ENCODE measurements at places on chromosomes 16 and 17. TPM values are rescaled to one million over a fixed set of nuclear protein-coding genes. Genes with fewer than 3 reads are reported as not detected.
A peak's percentile ranks its signal among the peaks of the same experiment; 100 is the strongest.

DNA sequence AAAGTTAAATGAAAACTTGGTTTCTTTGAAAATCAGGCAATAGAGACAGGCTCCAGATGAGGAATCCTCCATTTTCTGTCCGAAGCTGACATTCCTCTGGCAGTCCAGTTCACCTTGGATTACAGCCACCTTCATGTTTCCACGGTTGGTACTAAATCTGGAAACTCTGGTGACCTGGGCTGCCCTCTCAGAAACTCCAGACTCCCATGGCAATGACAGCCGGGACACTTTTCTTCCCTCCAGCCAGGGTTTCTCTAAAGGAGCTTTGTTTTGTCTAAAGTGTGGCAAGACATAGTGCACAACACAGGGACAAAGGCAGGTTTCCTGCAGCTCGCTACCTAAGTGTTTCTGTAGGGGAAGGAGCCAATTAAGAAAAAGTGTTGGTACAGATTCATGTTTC is 36.0 kb downstream of the CLUAP1 start:
- DNase-seq = no peak

DNA sequence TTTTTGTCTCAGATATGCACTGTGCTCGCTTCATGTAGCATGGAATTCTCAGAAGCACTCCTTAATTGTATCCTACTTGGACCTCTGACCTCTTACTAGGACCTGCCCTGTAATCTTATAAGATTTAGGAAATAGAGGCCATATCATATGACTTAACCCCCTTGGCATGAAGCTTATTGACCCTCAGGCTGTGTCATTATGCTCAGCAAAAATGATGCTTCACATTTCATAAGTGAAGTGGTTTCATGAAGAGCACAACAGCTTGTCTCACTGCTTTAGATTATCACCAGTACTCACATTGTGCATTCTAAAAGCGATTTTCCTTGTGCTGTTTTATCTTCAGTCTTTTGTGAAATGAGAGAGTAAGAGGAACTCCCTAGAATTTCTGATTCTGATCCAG is 6.4 kb downstream of the PHKB start:
- no peak for DNase-seq

- no peak for DNase-seq
Observed at GRCh38 chr16:12178251-12178990, 201.9 kb downstream of the SNX29 start.

The HCRT gene
- not detected for total RNA-seq

The AGRP gene
- total RNA-seq = not detected

The C16orf54 gene
- 1.6 TPM for total RNA-seq

The IGSF6 gene
- 5.2 TPM for total RNA-seq

- DNase-seq = no peak
Observed at GRCh38 chr17:14741491-14741890, 440.6 kb downstream of the HS3ST3B1 start.

The NOG gene
- total RNA-seq = 0.60 TPM

GRCh38 chr17:40515491-40516041 is 14.1 kb upstream of the TNS4 start:
- DNase-seq = no peak

DNA sequence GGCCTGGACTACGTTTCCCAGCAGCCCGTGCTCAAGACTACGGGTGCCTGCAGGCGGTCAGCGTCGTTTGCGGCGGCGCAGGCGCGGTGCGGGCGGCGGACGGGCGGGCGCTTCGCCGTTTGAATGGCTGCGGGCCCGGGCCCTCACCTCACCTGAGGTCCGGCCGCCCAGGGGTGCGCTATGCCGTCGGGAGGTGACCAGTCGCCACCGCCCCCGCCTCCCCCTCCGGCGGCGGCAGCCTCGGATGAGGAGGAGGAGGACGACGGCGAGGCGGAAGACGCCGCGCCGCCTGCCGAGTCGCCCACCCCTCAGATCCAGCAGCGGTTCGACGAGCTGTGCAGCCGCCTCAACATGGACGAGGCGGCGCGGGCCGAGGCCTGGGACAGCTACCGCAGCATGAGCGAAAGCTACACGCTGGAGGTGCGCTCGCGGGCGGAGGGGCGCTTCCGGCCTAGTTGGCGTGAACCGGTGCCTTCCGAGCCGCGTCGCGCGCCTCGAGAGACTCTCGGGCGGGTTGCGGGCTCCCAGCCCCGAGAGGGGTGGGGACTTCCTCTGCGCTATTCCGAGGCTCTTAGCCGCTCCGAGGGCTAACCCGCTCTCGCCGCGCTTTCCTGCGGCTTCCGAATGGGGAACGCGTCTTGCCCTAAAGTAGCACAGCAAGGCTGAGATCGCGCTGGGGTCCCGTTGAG is at the start of gene RBL2:
Gene RBL2 (plus strand): TSS at position 95 of the 689 bp plus-strand sequence. CDS start 86 bp downstream, at position 181.
- peak; percentile 90 for DNase-seq

- DNase-seq = no peak
Observed at GRCh38 chr17:40061609-40062038, 1.1 kb upstream of the THRA start.

The SNAI3 gene
- total RNA-seq = 1.8 TPM

DNA sequence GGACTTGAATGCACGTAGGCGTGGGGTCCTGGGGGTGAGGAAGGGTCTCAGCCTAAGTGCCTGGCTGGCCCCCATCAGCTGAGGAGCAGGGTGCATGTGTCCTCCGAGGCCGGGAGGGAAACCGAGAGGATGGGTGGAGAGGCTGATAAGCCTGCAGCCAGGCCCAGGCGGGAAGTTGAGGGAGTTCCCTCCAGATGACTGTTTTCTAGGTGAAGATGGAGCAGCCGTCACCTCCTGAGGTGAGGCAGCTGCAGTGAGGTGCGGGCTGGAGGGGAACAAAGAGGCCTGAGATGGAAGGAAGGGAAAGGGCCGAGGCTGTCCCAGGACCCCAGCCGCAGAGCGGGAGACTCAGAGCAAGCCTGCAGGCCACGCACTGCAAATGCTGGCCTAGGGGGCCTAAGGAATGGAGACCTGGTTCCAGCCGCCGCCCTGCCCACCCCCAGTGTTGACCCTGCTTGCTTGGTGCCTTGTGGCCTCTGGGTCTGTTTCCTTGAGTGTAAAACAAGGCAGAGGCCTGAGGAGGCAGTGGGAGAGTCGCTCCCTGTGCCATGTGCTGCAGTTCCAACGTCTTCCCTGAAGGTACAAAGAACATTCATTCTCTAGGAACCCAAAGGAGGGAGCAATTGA is 3.0 kb downstream of the PECAM1 start:
- DNase-seq = no peak

The KRT39 gene
- not detected for total RNA-seq

Data from ureter (tissue), 1 donor.